Omental fat pad (tissue), 4 donors: ENCODE measurements at places on chromosomes 2 and 18. TPM values are rescaled to one million over a fixed set of nuclear protein-coding genes. Genes with fewer than 3 reads are reported as not detected.

- DNase-seq, result no peak
These were observed 9.8 kb upstream of the PAPOLG start for GRCh38 chr2:60746318-60746717.

DNA sequence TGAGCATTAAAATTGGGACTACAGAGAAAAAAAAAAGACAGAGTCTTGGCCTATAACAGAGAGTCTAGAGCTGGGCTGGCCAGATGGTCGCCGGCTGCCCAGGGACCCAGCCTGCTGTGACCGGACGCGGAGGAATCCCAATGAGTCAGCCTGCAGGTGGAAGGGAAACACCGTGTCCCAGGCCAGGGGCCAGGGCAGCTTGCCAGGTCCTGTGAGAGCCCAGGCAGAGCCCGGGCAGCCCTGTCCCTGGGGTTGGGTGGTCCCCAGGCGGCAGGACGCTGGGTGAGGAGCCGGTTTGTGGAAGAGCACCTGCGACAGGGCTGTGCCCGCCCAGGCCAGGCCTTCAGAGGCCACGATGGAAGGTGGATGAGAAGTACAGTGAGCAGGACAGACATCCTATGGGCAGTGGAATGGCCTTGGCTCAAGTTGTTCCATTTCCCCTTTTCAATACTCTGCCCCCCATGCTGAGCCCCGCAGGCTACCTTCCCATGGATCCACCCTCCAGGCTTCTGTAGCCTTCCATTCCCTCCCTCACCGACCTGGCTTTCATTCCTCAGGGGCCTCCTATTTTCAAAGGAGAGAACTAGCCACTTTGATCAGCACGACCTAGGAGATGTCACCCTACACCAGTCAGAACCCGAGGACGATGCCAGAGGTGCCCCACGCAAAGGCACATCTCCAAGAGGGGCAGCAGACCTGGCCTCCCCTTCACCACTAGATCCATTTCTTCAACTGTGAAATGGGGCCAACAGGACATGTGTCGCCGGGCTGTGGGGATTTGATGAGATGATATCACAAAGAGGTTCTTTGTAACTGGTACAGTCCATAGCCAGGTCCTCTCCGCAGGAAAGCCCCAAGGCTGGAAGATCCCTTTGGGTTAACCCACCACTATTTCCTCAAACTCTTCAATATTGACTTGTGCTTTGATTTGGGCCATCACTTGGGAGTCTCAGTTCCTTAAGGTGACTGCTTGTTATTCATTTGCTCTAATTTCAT, 87.5 kb downstream of the POLR1A start:
- peak; percentile 24 for DNase-seq

GRCh38 chr2:86704459-86704971, 15.6 kb upstream of the RMND5A start:
- no peak for DNase-seq

DNA sequence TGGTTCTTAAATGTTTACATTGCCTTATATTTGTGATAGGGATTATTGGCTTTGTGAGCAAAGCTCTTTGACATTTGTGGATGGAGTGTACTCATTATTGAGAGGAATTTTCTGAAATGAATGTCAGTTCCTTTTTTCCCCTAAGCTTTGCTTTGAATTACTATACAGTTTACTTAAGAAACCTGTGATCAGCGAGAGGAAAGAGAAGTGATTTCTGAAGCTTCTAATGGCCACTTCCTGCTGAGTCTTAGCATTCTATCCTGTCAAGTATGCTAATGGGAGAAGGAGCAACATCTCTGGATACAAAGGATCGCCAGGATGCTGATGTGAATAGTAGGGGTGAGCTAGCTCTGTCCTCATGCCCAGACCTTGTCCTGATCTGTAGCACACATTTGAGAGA, 47.8 kb upstream of the MGAT5 start:
- no peak for DNase-seq

- DNase-seq, result no peak
These were observed 995 bp downstream of the MBD5 start for GRCh38 chr2:148021886-148022285.

- DNase-seq, result no peak
These were observed 507.6 kb downstream of the SUCLG1 start for GRCh38 chr2:83951378-83951947.

DNA sequence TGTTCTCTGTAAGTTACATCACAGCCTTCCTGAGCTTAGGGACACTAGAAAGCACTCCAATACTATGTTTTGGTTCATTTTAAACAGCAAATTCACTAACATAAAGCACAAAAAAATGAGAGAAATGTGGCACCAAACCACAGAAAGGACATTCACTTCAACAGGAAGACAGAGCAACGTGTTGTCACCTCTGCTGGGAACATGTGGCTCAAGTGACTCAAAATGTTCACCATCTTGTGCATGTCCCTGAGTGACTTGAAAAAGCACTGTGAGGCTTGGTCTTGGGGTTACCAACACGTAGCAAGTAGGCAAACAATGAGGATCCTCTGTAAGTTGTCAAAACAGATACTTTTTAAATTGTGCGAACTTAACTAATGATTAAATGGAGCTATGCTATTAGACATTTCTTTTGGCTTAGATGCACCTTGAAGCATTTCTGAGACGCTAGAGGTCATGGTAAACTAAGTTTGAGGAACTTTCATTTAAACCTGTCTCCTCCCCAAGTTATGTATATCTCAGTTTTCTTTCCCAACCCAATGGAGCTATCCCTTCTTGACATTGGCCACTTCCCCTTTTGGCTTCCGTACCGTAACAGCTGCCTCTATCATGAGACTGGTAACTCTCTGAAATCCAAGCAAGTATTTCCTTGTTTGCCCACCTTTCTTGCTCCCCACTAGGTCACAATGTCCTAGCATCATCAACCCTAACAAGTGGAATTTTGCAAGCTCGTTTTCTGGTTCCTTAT, 14.0 kb upstream of the ST6GAL2 start:
- DNase-seq, result no peak

DNA sequence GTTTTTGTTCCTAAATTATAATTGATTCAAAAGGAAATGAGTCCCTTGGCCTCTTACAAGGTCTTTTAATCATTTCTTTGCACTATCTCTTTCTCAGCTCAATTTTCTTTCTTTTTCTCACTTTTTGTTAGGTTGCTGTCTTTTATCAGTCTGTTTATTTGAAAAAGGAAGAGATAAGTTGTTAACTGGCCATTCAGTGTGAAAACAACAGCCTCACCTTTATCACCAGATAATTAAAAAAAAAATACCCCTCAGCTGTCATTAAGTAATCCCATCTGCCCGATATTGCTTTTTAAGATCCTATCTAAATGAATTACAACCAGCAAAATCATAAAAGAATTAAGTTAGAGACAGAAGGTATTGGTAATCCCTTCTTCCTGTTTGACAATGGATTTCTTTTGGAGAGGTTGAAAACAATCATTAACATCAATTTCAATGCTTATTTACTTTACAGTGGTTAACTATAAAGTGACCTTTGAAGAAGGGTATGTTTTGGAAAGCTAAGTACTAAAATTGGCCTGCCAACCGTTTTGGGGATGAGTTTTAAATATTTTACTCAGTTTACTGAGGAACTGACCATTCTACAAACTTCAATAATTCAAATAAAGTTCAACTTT, 104.9 kb downstream of the TGIF1 start:
- DNase-seq, result no peak

- DNase-seq, result no peak
These were observed 264.1 kb upstream of the FN1 start for GRCh38 chr2:215699700-215700538.

DNA sequence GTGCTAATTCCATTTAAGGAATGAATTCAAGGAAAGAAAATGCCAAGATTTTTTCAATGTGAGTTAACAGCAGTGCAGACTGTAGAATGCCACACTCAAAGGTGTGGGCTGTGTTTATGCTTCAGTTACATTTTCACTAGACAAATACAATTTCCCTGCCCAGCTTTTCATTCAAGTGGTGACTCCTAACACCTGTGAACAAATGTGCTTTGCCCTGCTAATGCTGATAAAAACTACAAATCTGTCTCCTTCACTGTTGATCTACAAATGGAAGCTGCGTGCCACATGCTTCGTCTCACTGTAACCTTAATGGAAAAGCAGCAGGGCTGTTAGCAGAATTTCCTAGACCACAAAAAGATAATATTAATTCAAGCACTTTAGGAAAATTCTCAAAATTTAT, 19.8 kb upstream of the TCF4 start:
- no peak for DNase-seq

DNA sequence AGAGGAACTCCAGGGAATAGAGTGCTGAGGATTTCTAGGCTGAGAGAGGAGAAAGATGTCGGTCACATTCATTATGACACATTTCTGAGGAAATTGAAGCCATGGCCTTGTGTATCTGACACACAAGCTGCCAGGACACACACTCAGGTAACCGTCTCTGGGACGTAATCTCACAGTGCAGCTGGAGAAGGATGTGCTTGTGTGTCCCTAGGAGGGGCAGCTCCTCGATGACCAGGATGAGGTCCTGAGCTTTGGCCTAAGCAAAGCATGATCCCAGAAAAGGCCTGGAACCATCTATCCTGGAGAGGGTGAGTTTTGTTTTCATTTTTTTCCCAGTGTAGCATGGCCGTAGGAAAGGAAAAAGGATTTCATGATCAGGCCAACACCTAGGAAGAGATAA, 102.2 kb downstream of the CAPN13 start:
- no peak for DNase-seq

DNA sequence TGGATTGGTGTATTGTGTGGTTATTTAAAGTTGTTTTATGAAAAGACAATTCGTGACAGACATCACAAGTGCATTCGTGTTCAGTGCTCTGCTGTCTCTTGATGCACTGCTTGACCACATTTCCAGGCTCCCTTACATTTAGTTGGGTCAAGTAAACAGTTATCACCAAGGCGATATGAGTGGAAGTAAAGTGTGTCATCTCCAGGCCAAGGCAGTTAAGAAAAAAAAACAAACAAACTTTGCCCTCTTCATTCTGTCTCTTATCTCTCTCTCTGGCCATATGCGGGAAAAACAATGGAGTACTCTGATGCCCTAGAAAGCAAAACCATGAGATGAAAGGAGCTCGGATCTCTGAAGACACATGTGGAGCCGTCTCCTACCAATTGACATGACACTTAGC, 131.1 kb downstream of the DSEL start:
- DNase-seq, result no peak

- DNase-seq, result no peak
These were observed 820 bp downstream of the MTCL1 start for GRCh38 chr18:8705961-8706790.

DNA sequence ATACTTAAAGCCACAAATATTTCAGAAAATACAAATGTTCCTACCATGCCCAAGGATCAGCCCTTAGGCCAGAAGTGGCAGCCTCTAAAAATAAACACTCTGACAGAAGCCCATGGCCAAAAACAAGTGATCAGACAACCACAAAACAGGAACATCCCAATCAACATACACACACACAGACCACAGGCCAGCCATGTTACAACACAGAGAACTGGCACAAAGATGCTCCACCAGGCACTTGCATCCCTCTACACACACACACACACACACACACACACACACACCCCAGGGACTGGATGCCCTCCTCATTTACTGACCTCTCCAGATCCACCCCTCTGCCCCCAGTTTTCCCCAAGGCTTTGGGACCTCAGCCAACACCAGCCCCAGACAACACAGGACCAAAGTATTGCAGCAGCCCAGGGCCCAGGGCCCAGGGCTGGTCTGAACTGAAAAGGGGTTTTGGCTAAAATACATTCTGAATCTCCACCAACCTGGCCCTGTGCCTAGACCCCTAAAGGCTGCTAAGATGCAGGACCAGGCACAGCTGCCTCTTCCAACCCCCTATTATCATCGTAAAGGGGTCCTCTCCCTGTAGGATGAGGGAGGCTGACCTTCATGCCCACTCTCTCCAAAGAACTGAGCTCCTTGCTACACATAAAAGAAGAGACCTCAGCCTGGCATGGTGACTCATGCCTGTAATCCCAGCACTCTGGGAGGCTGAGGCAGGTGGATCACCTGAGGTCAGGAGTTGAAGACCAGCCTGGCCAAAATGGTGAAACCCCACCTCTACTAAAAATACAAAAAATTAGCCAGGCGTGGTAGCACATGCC, 151.4 kb downstream of the TNS1 start:
- no peak for DNase-seq

DNA sequence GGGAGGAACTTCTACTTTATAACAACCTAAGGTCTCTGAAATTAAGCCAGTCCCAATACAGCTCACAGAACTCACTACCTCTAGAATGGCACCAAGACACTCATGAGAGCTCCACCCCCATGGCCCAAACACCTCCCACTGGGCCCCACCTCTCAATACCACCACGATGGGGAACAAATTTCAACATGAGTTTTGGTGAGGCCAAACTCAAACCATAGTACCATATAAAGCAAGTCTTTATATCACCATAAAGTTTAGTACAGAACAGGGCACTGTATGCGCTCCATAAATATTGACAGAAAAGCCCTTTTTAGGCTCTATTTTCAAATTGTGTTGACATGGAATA, 3.3 kb downstream of the AFG3L2 start:
- no peak for DNase-seq

- no peak for DNase-seq
These were observed 432.2 kb upstream of the TRIB2 start for GRCh38 chr2:12284487-12284886.

DNA sequence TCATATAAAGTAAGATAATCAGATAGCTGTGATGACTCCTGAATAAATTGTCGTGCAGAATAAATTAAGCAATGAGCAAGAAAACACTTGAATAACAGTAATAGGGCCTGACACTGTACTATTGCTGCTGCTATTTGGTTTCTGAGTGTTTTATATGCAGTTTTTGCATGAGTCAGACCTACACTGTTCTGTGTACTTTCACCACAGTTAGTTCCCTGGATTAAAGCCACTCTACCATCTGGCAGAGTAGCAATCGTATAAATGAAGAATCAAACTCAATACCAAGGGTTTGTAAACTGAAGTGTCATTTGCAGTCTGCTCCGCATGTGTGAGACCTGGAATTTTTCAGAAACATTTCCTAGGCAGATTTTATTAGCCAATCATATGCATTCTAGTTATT, 398.6 kb upstream of the CDH7 start:
- DNase-seq, result no peak

DNA sequence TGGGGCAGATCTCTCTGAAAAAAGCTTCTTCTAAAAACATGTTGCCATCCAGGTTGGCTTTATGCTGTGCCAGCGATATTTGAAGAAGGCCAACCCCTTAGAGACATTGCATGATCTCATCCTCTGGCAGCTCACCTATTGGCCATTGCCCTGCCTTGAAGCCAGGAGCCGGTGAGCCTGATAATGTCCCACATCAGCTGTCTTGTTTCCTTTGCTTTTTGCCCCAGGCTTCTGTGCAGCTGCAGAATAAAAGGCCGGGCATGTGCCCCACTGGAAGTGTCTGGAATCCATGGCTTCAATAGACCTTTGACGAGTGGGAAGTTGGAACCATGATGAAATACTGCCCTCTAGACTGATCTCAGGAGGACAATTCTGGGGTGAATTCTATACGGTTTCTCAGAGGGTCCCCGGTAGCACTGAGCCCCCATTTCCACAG, 523.5 kb upstream of the ZEB2 start:
- DNase-seq, result no peak

GRCh38 chr2:106274668-106275067, 80.6 kb upstream of the UXS1 start:
- no peak for DNase-seq

- no peak for DNase-seq
These were observed 104.4 kb upstream of the TWIST2 start for GRCh38 chr2:238743243-238744065.

Gene DUSP19
- 2.8 TPM for total RNA-seq

Gene LYPD1
- total RNA-seq, result not detected

Gene CYP27A1
- 39.5 TPM for total RNA-seq

Gene SULT1C3
- total RNA-seq, result not detected

Gene FAHD2A
- 28.8 TPM for total RNA-seq

Gene CYRIA
- total RNA-seq, result 11.0 TPM

Gene KLF11
- 35.8 TPM for total RNA-seq

Gene DNAJC5G
- total RNA-seq, result not detected

Gene CNDP1
- total RNA-seq, result not detected

Gene C2orf81
- total RNA-seq, result 1.4 TPM

Gene L3MBTL4
- total RNA-seq, result 8.4 TPM
